ENCODE measurements at places on chromosomes 6 and 20.
A peak's percentile ranks its signal among the peaks of the same experiment; 100 is the strongest.

GRCh38 chr20:1536893-1537730 lies 20.4 kb downstream of the SIRPD start:
- no peak for DNase-seq

GRCh38 chr6:153131037-153131981 lies at the start of gene RGS17:
Gene RGS17 (minus strand): TSS chr6:153131282. CDS start chr6:153044018, 87,264 bp downstream.
- no peak for DNase-seq

DNA sequence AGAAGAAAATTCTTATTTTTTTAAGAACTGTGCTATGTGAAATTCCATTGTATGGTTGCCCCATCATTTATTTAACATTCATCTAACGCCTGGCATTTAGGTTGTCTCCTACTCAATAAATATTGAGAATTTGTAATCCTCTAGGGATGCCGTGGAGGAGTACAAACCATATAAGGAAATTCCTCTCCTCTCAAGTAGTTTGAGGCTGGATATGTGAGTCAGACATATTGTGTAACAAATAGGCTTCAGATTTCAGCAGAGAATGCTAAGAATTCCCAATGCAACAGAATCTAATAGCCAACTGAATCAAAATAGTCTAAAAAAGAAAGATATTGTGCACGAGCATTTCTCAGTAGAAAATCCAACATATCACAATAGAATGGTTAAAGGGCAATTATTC lies 174.7 kb downstream of the OTOR start:
- no peak for DNase-seq

GRCh38 chr20:42656130-42656529 lies 533.6 kb downstream of the PTPRT start:
- DNase-seq, result no peak

DNA sequence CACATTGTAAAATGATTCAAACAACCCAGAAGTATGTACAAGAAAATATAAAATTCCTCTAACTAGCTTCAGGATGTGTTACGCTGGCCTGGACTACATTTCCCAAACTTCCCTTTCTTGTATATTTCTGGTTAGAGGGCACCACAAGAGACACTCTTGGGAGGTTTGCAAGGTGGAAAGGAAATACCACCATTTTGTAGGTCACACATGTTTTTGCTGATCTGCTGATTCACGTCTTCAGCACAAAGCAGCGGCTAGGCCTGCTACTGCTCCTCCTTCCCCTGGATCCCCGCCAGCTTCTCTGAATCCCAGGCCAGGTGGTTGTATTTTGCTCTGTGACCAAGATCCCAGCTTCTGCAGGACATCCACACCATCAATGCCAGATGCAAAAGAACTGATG lies 104.2 kb downstream of the AGPAT4 start:
- DNase-seq, result no peak

DNA sequence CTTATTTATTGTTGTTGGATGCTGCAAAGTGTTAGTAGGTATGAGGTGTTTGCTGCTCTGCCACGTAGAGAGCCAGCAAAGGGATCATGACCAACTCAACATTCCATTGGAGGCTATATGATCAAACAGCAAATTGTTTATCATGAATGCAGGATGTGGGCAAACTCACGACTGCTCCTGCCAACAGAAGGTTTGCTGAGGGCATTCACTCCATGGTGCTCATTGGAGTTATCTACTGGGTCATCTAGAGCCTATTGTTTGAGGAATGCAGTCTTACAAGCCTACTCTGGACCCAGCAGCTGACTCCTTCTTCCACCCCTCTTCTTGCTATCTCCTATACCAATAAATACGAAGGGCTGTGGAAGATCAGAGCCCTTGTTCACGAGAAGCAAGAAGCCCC lies 12.1 kb downstream of the MICB start:
- no peak for DNase-seq

DNA sequence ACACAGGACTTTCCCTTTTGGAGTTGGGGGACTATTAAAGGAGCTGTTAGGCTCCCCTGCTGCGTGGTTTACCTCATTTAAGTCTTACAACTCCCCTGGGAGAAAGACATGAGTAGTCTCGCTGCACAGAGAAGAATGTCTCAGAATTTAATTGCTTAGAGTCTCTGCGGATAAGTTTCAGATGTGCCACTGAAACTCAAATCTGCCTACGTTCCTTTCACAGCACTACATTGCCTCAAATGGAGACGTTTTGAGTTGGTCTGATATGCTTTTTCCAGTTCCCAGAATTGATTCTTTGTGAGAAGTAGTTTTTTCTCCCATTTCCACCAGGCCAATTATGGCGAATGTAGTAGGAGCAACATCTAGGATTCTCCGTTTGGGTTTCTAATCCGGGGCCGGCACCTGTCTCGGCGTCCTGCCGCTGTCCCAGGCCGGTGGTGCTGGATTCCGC lies 532 bp upstream of the SLC35F1 start:
- no peak for DNase-seq

DNA sequence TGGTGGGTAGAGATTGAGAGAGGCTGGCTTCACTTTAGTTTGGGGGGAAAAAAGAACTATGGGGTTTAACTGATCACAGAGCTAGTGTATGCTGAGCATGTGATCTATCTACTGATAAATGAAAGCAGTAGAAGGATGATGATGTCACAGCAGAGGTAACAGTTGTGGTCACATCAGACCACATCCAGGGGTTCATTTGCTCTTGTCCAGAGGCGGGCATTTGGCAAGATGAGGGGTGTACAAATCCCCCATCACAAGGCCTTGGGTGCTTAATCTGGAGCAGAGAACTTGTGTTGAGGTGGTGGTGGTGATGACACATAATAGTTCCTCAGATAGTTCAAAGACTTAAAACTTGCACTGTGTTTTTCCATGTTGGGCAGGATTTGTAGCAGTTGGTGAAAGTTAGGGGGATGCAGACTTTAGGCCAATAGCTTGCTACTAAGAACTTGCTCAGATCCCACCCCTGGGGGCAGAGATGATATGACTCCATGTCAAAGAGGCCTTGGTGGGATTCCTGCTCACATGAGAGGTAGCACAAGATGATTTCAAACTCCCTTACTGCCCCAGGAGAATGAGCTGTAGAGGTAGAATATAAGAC lies 63.4 kb downstream of the PRDM1 start:
- no peak for DNase-seq

- DNase-seq, result no peak
Measured at GRCh38 chr6:44527583-44528369, 140.3 kb downstream of the CDC5L start.

- DNase-seq, result no peak
Measured at GRCh38 chr20:50520222-50520880, 10.2 kb downstream of the PTPN1 start.

DNA sequence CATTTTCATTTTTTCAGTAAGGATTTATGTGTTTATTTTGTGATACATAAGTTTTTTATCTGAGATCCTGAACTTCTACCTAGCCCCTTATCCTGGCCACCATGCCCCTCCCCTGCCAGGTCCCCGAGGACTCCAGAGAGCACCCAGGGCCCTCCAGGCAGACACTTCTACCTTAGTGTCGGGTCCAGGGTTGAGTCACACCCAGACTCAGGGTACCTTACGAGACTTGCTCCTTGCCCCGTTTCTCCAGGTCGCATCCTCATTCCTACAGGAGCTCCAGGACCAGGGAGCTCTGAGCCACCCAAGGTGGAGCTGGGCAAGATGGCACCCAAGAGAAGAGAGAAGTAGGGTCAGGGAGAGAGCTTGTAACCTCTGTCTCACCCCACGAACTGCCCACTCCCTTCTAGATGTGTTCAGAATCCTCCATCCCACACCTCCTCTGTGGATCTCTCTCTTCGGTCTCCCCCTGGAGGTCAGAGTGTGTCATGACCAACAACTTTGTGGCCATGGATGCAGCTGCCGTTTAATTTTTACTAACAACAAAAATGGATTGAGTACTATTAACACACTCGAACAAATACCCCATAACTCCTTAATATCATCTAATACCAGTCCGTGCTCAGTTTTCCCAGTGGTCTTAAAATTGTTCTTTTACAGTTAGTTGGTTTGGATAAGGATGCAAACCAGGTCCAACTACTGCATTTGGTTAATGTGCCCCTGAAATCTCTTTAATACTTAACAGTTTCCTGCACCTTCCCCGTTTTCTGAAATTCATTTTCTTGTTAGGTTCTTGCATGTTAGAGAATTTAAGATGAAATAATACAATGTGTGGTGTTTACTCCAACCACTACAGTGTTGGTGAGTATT lies 130.6 kb upstream of the INSM1 start:
- no peak for DNase-seq

DNA sequence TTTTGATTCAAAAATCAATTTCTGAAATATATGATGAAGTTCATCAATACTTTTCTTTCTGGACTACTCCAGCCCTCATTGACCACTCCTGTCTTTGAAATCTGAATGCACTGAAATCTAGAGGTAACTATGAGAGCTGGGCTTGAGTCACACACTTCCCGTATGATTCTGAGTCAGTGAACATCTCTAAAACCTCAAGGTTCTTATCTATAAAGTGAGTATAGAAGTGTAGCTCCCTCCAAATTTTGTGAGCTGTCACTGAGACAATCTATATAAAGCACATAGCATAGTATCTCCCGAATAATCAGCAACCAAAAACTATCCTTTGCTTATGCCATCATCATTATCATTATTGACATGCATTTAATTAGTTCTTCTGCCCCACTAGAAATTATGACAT lies 182.4 kb downstream of the TSHZ2 start:
- no peak for DNase-seq

GRCh38 chr20:46810448-46811223 lies 84.0 kb upstream of the EYA2 start:
- no peak for DNase-seq

DNA sequence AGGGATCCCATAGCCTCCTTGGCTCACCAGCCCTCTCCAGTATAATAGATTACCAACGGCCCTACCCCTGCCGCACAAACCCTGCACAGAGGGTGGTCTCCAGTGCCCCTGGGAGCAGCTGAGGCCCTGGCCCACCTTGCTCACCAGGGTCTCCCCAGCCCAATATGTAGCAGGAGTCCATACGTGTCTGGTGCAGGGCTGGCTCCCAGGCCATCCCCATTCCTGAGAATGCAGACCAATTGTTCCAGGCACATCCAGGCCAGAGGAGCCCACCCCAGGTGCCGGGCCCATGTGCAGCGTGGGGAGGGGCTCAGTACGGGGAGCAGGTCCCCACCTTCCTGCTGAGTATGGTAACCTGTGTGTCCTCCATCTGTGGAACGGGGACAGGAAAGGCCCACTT lies 251.9 kb downstream of the TAF4 start:
- DNase-seq, result no peak

DNA sequence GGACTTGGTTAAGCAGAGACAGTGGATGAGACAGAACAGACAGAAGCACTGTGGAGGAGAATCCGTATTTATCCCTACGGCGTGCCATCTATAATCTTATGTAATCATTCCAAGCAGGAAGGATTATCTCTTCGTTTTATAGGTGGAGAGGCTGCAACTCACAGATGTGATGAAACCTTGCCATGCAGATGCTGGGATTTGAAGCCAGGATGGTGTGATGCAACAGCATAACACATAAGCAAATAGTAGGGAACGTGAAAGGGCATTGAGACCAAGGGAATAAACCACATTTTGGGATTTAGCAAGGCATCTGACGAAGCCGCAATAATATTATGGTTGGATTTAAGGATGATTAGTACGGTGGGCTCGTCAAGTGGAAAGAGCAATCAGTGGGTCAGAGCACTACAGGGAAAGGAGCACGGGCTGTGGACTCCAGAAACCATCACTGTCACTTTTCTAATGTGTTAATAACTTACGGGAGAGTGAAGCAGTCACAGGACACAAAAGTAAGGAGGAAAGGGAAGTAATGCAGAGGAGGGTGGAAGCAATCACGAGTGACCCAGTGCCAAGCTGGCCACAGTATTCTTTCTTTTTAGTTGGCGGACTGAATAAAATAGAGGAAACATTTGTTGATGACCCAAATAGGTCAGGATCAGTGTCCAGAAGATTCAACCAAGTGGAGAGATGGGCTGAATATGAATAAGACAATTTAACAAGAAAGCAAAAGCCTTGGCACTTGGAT lies 119.6 kb upstream of the EDN1 start:
- DNase-seq, result no peak

DNA sequence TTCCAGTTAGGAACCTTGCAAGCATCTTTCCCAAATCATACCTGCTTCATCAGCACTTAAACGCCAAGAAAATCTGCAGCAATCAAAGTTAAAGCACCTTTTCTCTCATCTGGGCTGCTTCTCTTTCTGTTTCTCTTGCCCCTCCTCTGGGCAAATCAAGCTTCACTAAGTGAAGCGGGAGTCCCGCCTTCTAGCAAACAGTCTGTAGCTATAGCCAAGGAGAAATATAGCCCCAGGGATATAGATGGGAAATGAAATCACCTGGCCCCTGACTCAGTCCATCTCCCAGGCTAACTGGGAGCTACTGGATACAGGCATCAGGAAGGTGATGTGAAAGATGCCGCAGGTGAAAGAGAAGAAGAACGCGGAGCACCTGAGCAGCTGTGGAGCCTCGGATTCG lies 481.9 kb downstream of the C6orf118 start:
- DNase-seq, result no peak

GRCh38 chr6:26556263-26557070 lies 18.3 kb downstream of the HMGN4 start:
- peak; percentile 79 for DNase-seq

DNA sequence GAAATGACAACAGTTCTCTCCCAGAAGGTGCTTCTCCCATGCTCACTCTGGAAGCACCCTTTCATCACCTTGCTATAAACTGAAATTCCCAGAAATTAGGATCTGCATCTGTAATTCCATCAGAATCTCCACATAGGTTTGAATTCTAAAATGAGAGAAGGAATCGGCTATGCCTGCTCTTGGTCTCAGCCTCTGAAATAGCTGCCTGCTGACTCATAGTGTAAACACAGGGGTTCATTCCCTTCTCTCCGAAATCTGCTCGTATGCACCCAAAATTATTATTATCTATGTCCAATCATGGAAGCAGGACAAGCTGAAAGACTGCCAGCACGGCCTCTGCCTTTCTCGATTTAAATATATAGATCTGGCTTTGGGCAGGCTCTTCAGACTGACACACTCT lies 74.6 kb upstream of the TAB2 start:
- no peak for DNase-seq

DNA sequence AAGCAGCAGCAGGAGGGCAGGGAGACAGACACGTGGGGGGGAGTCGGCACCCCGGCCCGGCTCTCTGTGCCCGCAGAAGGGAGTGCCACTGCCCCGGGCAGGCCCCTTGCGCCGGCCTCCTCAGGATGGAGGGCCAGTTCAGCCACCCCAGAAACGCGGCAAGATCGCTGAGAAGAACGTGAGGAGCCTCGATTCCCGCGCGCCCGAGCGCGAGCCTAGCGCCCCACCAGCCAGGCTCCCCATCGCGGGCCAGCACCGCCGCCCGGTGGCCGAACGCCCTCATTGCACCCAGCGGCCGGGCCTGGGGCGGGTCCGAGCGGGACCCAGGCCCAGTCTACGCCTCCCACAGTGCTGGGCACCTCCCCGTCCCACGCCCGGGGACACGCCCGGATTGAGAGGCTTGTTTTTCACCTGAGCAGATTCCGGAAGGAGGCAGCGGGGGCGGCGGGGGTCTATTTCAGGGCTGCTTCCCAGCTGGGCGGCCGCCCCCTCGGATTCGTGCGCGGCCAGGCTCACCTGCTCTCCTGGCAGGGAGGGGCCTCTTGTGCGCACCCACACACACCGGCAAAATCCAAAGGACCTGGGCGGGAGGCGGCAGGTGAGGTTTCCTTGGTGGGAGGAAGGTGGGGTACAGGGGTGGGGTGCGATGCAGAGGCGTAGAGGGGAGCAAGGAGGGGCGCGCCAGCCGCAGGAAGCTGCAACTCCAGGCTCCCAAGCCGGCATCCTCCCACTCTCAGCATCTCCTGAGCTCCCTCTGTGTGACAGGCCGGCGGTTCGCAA lies 9.0 kb upstream of the GRM4 start:
- no peak for DNase-seq

Measured in LNCaP clone FGC (cell line).